ENCODE measurements at places on chromosomes 5 and 9. TPM values are rescaled to one million over a fixed set of nuclear protein-coding genes. Genes with fewer than 3 reads are reported as not detected.

The LCNL1 gene
- total RNA-seq: 0.11 TPM

The GPR150 gene
- total RNA-seq: not detected

The CD72 gene
- total RNA-seq: 2.8 TPM

The PCDHGB7 gene
- total RNA-seq: 25.6 TPM

The NRG2 gene
- 0.78 TPM for total RNA-seq
